ENCODE measurements at places on chromosomes 11 and 22.

GRCh38 chr22:40345815-40346184 lies 500 bp upstream of the ADSL start:
- peak; percentile 72 for DNase-seq

- DNase-seq = no peak
Measured at GRCh38 chr11:68829581-68829980, 12.1 kb downstream of the CPT1A start.

DNA sequence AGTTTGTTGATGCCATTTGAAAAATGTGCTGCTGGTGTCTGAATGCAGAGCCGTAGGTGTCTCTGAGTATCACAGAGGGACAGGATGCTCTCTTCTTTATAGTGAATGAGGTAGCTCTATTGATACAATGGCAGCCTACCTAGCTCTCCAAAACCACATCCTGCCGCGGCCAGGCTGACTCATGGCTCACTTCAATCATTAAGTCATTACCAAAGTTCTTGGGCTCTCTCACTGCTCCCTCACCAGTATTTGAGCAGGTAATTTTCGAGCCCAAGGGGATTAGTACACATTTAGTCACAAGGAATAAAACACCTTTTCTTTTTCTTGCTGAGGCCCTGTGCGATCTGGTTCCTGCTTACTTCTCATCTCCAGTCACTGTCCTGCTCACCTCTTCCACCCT lies 509.0 kb upstream of the LARGE1 start:
- DNase-seq = no peak

DNA sequence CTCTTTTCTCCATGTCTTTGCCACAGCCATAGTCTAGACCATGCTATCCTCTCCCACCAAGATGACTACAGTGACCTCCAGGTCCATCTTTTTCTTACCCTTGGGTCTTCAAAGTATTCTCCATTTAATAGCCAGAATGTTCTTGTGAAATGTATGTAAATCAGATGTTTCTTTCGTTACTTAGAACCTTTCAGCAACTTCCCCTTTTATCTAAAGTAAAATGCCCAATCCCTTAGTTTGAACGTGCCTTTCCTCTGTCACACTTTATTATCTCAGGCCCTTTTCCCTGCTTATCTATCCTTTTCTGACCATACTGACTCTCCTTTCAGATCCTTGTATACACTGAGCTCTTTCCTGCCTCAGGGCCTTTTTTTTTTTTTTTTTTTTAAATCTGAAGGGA lies 17.9 kb downstream of the RBM4B start:
- DNase-seq = no peak

DNA sequence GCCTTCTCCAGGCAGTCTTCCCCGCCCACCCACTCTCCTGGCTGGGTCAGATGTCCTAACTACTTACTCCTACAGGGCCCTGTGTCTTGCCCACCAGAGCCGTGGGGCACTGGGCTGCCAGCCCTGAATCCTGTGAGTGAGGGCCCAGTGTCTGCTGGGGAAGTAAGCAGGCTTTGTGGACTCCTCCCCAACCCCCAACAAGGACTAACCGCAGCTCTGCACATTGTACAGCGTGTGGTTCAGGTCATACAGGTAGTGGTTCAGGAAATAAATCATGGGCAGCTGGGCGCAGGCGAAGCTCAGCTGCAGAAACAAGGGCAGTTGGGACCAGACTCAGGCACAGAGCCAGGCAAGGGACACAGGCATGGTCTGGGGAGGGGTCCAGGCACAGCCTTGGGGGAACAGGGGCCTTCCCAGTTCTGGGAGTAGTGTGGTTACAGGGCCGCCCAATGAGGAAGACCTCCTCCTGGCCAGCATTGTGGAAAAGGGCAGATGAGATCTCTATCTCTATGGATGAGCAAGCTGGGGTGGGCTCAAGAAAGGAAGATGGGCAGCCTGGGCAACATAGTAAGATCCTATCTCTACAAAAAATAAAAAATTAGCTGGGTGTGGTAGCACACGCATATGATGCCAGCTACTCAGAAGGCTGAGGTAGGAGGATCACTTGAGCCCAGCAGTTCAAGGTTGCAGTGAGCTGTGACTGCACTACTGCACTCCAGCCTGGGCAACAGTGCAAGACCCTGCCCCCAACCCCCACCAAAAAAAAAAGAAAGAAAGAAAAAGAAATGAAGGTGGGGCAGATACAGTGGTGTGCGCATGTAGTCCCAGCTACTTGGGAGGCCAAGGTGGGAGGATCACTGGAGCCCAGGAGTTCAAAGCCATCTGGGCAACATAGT lies 5.5 kb downstream of the UNC93B1 start:
- DNase-seq = no peak

GRCh38 chr11:77449060-77449521 lies 24.8 kb downstream of the PAK1 start:
- DNase-seq = no peak

DNA sequence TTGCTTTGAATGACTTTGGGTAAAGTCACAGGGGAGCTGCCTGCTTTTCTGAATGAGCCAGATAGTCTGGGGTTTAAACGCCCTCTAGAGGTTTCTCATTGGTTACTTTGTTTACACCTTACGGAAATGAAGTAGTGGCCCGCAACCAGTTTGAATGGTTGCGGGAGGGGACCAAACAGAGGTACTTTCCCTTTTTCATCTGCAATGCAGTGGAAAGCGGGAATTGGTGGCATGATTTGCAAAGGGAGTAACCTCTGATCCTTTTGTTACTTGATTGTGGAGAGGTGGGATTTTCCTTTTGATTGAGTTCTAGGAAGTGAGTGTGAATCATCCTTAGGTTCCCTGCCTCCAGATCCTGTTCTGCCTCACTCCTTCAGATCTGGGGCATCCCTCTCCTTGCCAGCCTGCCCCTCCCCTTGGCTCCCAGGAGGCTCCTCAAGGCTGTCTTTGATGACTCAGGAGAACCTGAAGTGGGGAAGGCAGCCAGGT lies 15.9 kb upstream of the GLYATL1 start:
- no peak for DNase-seq

GRCh38 chr22:45376703-45377102 lies 36.7 kb downstream of the SMC1B start:
- DNase-seq = no peak

Data from stimulated activated CD4-positive, alpha-beta T cell treated with anti-CD3 and anti-CD28 coated beads, Interleukin-4, amount 100 ng/mL, for 24 hours (primary cell).